ENCODE measurements at places on chromosomes 4 and X. TPM values are rescaled to one million over a fixed set of nuclear protein-coding genes. Genes with fewer than 3 reads are reported as not detected.

The SMIM14 gene
- 18.4 TPM for total RNA-seq

The GLRA2 gene
- not detected for total RNA-seq

The PNMA6A gene
- total RNA-seq: 2.1 TPM

The DCAF4L1 gene
- total RNA-seq: not detected

The EXOC1L gene
- not detected for total RNA-seq

The GAGE12J gene
- total RNA-seq: not detected

The KDM6A gene
- 53.3 TPM for total RNA-seq

The IBSP gene
- total RNA-seq: not detected

The AFAP1 gene
- total RNA-seq: 36.4 TPM

The TMEM255A gene
- 6.7 TPM for total RNA-seq

The ITIH6 gene
- 0.51 TPM for total RNA-seq

The POU4F2 gene
- not detected for total RNA-seq

The TRPC3 gene
- 0.82 TPM for total RNA-seq

The GASK1B gene
- total RNA-seq: 119 TPM

The SHOX gene
- total RNA-seq: not detected

The EMCN gene
- 25.1 TPM for total RNA-seq

The ARMCX1 gene
- total RNA-seq: 133 TPM

The ZFP92 gene
- total RNA-seq: 1.4 TPM

The ZFYVE28 gene
- 10.1 TPM for total RNA-seq

- DNase-seq: no peak
These were observed 114.0 kb downstream of the BCOR start for GRCh38 chrX:39983715-39984114.

GRCh38 chrX:48923771-48924170 lies 4.9 kb upstream of the PIM2 start:
- DNase-seq: no peak

- DNase-seq: peak; percentile 82
These were observed 126.8 kb downstream of the IRF2 start for GRCh38 chr4:184347251-184348239.

DNA sequence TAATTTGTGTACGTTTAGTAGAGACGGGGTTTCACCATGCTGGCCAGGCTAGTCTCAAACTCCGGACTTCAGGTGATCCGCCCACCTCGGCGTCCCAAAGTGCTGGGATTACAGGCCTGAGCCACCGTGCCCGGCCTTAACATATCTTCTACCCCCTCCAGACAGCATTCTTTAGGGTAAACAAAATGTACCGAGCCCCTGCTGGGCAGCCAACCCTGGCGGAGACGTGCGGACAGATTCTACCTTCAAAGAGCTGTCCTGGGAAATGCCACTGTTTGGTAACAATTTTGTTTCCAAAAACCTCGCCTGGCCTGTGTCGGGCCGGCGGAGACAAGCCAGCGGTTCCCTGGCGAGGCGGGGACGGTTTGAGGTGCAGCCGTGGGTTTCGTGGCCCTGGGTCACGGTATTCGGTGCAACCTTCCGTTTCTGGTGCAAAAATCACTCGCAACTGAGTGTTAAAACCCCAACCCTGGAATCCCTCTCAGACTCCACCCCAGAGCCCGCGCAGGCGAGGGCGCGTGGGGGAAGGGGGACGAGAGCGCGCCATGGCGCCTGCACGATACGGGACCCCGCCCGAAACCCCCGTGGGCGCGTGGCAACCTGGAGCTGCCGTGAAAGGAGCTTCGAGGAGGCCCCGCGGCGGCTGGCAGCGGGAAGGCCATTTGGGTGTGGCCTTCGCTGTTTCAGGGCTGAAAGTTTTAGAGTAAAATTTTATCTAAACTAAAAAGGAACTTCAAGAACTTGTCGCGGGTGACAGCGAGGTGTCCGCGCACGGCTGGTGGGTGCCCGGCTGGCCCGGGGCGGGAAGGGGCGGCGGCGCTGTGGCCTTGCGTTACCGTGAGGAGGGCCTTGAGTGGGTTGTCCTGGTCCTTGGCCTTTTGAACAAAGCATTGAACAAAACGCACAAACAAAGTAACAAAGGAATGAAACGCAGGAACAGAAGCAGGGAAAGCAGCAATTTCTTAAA lies 17.0 kb downstream of the MRFAP1 start:
- DNase-seq: no peak

DNA sequence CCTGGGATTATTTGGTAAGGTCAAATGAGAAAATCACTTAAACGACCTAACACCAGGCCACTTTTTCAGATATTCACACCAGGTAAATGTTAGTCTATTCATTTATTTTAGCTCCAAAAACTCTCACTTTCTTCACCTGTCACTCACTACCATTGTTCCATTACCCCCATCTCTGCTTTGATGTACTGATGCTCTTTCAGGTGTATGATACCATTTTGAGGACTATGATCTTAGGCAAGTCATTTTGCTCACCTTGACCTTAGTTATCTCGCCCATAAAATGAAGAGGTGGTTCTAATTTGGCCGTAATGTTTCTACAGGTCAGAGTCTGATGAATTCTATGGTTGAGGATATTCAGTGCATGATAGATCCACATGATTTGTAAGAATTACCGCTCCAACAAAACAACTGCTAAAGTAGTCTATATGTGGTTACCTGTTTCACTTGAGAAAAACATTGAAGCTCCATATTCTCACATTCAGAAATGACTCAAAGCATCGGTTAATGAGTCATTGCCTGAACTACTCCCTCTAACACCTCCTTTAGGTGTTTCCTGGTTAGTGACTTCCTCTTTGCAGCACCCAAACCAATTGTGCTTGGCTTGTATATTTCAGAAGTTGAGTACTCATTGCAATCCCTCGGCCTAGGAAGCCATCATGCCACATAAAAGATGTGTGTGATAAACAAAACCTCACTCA lies 4.5 kb downstream of the DTHD1 start:
- no peak for DNase-seq

DNA sequence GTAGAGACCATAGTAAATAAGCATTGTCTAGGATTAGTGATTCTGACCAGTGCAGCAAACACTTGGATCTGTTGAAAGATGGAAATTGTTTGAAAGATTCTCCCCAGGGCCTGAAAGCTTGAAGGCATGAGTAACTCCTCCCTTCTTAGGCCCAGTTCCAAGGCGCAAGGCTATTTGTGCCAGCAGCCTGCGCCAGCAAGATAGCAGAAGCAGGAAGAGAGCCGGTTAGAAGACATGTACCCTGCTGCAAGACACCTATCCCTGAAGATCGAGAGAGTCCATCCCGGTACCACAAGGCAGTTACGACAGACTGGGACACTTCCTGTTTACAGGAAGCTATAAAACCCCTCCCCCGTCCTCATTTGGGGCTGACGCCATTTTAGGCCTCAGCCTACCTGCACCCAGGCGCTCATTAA lies 72.4 kb upstream of the JADE1 start:
- no peak for DNase-seq

- no peak for DNase-seq
These were observed 2082.8 kb upstream of the TENM3 start for GRCh38 chr4:180160195-180160983.

GRCh38 chr4:120202222-120202621 lies 135.6 kb upstream of the MAD2L1 start:
- no peak for DNase-seq

DNA sequence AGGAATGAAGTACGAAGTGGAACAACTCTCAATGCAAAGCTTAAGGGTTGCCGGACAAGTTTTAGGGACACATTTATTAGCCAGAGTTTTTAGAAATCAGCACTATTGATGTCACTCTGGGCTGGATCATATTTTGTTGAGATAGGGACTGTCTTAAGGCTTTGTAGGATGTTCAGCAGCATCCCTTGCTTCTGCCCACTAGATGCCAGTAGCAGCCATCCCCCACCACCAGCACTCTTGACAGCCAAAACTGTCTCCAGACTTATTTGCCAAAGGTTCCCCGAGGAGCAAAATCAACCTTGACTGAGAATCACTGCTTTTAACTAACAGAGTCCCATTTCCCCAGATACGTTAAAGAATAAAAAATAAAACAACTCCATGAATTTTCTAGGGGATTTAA lies 1497.3 kb downstream of the STIM2 start:
- peak; percentile 20 for DNase-seq

GRCh38 chrX:69113723-69114122 lies 51.5 kb downstream of the PJA1 start:
- no peak for DNase-seq

GRCh38 chrX:140157143-140157542 lies 191.8 kb upstream of the CXorf66 start:
- DNase-seq: no peak

DNA sequence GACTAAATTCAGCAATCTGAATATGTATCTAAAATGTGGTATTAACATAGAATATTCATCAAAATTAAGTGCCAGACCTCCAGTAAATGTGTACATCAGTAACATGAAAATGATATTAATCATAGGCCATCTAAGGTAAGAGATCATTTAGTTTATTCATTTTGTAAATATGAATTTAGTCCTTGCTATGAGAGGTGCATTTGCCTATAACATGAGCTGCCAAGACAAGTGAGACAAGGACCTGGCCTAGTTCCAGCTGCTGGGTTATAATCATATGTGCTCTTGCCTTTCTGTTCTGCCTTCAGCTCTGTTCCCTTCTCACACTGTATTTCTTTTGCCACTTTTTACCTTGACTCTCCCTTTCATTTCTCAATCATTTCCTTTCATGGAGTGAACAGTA lies 160.0 kb downstream of the STIM2 start:
- DNase-seq: no peak

GRCh38 chrX:10631416-10632145 lies 11.2 kb upstream of the MID1 start:
- no peak for DNase-seq

DNA sequence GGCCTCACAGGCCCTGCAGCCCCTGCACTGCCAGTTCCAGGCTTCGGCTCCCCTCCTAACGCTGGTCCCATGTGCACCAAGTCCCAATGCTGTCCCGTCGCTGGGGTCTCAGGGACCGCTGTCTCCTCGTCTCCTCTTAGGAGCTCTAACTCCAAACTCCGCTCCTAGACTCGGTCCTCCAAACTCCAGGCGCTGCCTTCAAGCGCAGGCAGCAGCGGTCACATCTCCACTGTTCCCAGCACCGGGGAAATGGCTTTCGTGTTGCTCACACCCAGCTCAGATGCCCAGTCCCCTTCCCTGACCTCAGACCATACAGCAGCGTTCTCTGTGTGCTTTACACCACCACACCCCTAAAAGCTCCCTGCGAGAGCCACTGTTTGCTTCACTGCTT lies 19.6 kb upstream of the HMX1 start:
- no peak for DNase-seq

DNA sequence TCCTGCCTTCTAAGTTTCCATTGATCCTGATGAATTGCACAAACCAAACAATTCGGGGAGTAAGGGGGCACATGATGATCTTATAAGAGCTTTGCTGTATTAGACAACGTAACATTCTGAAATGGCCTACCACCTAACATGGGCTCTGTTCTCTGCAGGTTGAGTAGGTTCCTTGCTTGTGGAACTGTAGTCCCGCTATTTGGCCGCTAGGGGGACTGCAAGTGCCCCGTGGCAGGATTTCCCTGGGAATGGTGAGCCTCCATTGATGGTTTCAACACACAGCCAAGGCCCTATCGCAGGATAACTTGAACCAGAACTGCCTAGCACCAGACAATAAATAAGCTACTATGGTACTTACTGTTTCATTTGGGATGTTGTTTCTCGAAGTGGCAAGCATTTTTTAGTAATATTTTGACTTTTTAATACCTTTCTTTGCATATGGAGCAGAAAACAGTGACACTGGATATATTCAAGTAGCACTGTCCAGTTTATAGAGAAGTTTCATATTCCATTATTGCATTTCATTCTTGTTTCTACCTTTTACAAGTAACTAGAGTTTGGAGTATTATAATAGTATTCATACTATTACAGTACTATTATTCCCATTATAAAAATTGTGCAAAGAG lies 11.9 kb downstream of the AR start:
- peak; percentile 3 for DNase-seq

GRCh38 chr4:87033902-87034301 lies 99.1 kb downstream of the AFF1 start:
- DNase-seq: no peak

GRCh38 chr4:39976945-39977488 lies 694 bp downstream of the PDS5A start:
- peak; percentile 57 for DNase-seq

DNA sequence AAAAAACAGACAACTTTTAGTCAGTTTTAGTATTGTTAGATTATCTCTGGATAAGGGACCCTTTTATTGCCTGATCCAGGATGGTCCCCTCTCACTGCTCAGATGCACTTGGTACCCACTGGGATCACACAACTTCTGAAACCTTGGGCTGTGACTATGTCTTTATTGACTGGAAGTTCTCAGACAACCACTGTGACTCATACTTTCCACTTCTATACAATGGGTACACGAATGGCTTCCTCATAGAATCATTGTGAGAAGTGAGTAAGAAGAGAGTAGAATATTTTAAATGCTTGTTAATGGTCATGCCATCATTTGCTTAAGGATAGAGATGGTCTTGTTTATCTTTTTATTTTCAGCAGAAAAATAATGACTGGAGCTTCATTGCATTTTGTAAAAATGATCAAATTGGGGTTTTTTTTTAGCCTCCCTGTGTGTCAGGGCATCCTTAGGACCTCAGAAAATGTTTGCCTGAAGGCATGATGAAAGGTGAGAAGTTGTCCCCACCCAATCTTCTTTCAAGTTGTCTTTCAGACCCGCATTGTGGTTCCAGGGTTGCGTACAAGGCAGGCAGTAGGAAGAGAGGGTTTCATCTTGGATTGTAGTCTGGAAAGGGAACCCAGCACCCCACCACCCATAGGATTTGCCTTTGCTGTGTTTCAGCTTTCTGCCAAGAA lies 115.1 kb downstream of the CPEB2 start:
- DNase-seq: no peak

- peak; percentile 39 for DNase-seq
These were observed 28.7 kb downstream of the INPP4B start for GRCh38 chr4:142817442-142817841.

GRCh38 chr4:5398056-5398455 lies 310.3 kb downstream of the EVC2 start:
- DNase-seq: peak; percentile 24

GRCh38 chr4:118811832-118812231 lies 24.1 kb downstream of the SEC24D start:
- DNase-seq: no peak

- DNase-seq: no peak
These were observed 53.6 kb upstream of the FUNDC1 start for GRCh38 chrX:44596277-44596676.

GRCh38 chr4:144872508-144873225 lies 225.3 kb downstream of the ANAPC10 start:
- no peak for DNase-seq

DNA sequence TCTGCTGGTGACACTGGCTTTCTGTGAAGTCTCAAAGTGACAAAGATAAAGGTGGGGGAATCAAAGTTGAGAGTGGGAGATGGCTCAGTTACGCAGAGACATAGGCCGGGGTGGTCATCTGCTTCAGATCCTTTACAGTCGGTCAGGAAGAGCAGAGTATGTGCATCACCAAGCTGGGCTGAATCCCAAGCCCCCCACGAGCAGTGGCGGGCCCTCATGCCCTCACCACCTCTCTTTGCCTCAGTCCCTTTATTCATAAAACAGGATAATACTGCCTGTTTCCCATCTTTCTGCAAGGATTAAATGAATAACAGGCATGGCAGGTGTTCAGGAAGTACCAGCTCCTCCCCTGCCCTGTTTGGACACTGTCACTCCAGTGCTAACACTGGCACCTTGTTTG lies 135.6 kb downstream of the EVC2 start:
- no peak for DNase-seq

GRCh38 chr4:945274-946102 lies 13.2 kb downstream of the TMEM175 start:
- no peak for DNase-seq

- DNase-seq: peak; percentile 85
These were observed 122.6 kb downstream of the SHISA3 start for GRCh38 chr4:42519803-42520417.

- DNase-seq: no peak
These were observed 73.2 kb upstream of the UCP1 start for GRCh38 chr4:140641789-140642439.
